KBM-7 (cell line): ENCODE measurements at places on chromosomes 3 and 15.
A peak's percentile ranks its signal among the peaks of the same experiment; 100 is the strongest.

- DNase-seq = no peak
These were observed 183.7 kb downstream of the DPH6 start for GRCh38 chr15:35362195-35362829.

DNA sequence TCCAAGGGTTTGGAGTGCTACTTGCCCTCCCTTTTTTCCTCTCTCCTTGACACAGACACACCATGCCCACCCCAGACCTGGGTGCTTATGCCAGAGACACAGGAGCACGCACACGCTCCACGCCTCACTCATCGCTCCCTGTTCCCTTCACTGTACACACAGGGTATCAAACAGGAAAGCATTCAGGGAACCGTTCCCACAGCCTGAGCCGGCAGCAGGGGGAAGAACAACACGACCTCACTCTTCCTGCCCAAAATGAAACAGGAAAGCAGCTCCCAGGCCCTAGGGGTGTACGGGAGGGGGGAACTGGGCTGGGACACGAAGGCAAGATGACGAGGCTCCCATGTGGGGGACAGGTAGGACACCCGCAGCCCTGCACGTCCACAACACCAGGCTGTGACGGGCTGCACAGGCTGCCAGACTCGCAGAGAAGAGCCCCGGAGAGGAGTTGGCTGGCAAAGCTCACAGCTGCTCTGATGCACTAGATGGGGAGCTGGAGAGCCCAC, 11.2 kb downstream of the DLL4 start:
- DNase-seq = peak; percentile 40

GRCh38 chr3:180188512-180189309, 152.0 kb upstream of the PEX5L start:
- DNase-seq = no peak

DNA sequence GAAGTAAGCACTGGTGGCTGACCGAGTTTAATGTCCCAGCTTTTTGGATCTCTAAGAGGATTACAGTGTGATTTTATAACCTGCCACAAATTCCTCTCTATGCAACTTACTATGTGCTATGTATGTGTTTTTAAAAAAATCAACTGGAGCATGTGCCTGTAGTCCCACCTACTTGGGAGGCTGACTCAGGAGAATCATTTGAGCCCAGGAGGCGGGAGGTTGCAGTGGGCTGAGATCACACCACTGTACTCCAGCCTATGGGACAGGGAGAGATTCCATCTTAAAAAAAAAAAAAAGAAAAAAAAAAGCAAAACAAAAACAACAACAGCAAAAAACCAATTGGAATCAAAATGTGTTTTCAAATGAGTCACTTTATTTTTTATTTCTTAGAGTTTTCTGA, 29.6 kb downstream of the DUT start:
- no peak for DNase-seq

DNA sequence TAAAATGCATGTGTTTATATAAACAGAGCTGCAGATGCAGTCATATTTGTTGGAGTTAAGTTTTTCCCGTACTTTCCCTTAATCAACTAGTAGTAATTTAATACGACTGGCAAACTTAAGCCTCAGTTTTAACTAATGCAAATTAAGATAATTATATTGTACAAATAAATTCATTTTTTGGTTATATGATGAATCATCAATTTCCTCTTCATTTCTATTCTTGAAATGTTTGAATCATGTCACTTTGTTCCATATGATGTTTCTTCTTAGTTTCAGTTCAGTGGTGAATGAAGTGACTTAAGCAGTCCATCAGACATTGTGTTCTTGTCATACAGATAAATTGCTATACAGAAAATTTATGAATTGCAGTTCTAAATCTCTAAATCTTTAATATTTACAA, 1361.2 kb upstream of the EPHA6 start:
- DNase-seq = no peak

- DNase-seq = no peak
These were observed 144.6 kb downstream of the DUT start for GRCh38 chr15:48475600-48476395.

- no peak for DNase-seq
These were observed 147.8 kb downstream of the LEKR1 start for GRCh38 chr3:156973954-156974353.

DNA sequence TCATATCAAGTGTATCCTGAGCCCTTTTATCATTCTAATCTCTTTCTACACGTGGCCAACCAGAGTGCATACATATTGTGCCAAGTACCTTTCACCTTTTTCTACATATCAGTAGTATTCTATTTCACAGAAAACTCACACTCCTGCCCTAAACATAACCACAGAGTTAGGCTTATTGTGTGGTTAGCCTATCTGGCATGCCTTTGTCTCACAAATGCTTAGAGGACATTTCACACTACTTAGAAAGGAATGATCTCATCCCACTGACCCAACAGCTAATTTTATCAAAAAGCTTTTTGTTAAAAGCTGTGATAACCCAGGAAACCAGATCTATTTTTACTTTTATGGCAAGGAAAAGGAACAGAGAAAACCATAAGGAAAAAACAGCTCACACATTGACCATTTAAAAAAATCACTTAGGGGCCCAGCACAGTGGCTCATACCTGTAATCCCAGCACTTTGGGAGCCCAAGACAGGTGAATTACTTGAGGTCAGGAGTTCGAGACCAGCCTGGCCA, 17.8 kb upstream of the MAP4 start:
- peak; percentile 61 for DNase-seq

GRCh38 chr3:197015790-197016736, 13.6 kb downstream of the MELTF start:
- no peak for DNase-seq

GRCh38 chr3:192408647-192409200, 318.6 kb downstream of the FGF12 start:
- no peak for DNase-seq

DNA sequence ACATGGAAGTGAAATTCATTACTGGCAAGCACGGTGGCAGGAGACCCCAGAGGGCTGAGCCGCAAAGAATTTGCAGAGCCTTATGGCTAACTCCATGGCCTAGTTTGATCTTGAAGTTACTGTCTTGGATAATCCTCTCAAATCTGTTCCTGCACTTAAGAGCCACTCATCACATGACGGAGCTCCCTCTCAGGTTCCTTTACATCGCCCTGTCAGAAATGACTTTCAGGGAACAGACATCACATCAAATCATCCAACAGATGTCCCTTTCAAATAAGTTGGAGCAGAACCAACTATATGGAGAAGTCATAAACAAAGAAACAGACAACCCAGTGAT, 328.8 kb upstream of the THBS1 start:
- DNase-seq = no peak

DNA sequence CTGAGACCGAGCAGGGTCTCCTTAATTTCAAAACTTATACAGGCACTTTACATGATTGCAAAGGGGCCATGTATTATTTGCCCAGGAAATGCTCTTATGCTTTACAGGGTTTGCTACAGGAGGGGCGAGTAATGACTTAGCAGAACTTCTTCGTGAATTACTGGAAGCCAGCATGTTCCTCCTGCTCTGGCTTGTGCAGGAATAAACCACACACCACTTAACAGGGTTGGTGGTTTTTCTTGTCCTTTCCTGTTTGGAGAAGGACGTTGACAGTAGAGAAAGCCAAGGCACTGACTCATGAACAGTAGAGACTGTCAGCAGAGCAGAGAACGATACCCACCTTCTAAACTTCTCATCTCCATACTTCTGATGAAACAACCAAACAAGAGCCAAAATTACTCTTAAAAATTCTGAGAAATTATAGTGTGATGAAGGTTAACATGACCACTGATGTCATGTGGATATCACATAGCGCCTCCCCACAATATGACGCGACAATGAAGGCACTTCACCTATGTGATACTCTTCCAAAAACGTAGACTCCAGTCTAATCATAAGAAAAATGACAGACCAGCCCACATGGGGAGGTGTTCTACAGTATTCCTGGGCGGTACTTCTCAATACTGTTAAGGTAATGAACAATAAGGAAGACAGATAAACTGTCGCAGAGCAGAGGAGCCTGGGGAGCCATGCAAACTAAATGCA, 24.7 kb upstream of the MCTP2 start:
- peak; percentile 96 for DNase-seq

DNA sequence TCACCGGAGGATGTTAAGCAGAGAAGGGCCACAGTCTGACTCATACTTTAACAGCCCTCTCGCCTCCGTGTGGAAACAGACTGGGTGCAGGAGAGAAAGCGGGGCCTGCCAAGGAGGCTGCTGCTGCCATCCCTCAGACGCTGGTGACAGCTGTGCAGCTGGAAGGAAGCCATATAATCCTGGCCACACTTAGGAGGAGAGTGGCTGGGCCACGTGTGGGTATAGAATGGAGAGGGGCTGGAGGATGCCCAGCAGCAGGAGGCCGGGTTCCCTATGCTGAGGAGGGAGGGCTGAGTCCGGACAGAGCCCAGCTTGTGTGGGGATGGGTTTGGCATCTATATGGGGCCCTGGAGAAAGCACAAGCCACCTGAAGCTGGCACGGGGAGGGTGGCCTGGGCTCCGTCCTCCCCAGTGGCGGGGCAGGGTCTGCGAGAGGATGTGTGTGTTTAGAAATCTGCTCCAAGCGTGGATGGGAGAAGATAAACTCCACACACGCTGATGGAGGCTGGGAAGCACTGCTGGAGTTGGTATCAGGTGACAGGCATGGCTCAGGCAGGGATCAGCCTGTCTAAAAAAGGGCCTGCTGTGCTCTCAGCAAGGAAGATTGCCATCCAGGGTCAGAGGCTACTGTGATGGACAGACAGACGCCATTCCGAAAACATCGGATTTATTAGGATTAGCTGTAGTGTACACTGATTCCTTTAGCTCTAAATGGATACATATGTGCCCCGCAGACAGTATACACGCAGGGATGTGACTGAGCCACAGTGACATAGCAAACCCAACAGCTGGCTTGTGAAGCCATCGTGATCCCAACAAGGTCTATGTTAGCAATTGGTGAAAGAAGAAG, 15.9 kb downstream of the ABTB1 start:
- DNase-seq = no peak

GRCh38 chr3:195013411-195014361, 257.3 kb downstream of the XXYLT1 start:
- DNase-seq = no peak

DNA sequence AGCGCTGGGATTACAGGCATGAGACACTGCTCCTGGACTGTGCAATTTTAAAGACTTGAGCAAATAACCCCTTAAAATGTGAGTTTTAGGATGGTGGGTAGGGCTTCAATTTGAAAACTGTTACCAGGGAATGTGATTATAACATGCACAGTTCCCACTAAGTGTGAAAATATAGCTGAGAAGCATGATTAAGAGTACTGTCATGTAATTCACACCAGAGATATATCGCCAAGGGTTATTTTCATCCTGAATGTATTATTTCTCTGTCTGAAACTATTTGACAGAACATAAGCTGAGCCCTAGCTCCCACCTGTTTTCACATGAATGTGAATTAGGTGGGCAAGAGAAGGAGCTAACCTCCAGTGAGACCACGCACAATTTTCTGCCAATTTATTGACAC, 457.2 kb downstream of the GABRG3 start:
- no peak for DNase-seq

DNA sequence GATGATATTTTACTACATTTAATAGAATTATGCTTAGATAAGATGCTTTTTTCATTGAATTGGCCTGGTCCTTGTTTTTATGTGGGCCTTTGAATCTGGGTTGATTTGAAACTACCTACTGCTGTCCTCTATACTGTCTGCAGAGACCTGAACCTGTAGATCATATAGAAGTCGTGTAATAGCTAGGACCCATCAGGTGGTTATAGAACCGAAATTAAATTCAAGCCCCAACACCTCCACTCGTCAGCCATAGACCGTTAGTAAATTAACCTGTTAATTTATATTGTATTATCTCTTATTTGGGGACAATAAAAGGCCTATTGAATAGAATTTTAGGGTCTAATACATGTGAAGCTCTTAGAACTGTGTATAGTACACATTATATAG, 108.4 kb downstream of the MBNL1 start:
- no peak for DNase-seq

GRCh38 chr15:83581381-83581780, 72.5 kb upstream of the ADAMTSL3 start:
- DNase-seq = no peak

DNA sequence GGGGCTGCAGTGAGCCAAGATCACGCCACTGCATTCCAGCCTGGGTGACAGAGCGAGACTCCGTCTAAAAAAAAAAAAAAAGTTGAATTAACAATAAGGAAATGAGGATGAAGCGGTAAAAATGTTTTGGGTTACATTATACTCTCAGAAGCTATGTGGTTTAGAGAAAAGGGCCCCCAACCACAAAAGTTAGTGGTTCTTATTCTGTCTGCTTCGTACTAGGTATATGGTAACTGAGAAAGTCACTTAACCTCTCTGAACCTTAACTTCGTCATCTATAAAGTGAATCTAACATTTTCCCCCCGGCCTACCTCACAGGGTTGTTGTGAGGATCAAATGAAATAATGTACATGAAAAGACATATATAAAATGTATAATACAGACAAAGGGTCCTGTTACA, 38.4 kb upstream of the EHHADH start:
- DNase-seq = no peak

- DNase-seq = no peak
These were observed 2.9 kb upstream of the CTDSPL start for GRCh38 chr3:37858742-37859141.

DNA sequence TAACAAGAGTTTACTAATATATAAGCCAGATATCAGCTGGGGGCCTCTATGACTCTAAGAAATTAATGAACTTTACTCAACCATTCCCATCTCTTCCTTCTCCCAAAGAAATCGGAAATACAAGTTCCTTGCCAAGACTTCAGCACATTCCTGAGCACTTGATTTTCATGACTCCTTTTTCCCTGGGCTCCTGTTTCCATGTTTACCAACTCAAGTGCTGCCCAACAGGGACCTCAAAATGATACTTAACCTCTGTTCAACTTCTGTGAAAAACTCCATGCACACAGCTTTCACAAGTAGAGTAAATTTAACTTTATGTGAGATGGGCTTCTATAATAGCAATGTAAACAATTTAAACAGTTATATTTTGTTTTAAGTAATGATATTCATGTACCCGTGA, 315.8 kb upstream of the CDIN1 start:
- DNase-seq = no peak

DNA sequence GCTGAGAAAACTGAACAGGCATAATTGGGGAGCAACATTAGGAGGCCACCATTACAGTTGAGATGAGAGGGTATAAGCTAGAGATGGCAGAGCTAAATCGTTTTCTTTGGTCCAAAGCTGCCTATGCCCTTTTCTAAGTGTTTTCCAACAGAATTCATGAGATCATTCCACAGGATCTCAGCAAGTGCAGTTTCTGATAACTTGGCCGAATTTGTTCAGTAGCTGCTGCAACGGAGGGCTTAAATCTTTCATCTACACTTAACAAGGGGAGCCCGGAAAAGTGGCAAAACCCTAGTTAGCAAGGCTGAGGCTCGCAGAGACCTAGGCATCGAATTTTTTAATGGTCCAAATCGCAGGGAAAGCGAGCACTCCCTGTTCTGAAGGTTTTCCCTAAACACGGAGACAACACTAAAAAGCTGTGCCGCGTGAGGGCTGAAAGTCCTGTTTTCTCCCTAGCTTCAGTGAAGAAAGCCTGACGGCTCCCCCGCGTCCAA, 531 bp upstream of the BLOC1S6 start:
- no peak for DNase-seq
